ENCODE measurements at places on chromosomes 3 and 15.

DNA sequence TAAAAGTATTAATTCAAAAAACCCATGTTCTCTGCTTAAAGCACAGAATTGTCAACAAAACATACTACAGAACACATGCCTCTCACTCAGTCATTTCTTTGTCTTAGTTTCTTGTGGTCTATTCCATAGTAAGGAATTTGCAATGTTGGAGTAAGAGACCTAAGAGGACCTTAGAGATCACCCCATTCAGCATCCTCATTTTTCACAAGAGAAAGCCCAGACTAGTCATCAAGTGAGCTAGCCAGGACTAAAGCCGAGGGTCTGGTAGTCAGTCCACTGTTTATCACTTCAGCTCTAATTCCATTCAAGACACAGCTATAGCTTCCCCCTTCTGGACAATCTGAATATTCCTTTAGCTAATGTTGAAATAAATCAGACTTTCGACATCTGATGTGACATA, 601.1 kb downstream of the FHIT start:
- no peak for DNase-seq

DNA sequence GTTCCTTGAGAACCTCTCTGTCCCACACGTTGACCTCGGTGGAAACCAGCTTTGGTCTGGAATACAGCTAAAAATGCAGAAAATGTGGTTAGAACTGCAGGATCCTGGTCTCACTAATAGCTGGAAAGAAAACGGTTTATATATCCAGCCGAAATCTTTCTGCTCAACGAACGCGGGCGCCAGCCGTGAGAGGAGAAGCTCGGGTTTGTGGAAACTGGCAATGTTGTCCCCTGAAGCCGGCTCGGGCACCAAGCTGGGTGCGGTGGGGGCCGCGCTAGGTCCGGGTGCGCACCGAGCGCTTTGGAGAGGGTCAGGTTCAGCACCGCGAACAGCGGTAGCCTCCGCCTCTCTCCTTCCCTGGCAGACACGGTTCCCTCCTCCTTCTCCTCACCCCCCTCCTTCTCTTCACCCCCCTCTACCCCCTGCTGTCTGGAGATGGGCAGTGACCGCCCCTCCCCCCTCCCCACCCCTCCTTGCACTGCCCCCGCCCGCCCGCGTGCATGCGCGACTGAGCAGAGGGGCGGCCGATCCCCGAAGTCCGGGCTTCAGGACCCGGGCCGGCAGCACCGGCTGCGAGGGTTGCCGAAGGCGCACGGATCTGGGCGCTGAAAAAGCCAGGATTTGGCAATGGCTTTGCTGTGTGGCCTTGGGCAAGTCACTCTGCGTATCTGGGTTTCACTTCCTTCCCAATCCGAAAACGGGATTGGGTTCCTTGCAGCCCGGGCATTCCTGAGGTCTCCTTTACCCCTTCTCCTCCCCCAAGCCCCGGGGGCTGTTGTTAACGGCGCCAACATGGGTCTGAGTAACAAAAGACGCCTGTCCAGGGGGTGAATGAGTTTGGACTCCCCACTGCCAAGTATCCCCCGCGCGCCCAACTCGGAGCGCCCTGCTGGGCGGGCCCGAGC, at the start of gene SKOR1:
Gene SKOR1, plus strand, starts transcription at position 534 of the 905 bp plus-strand sequence. Its CDS starts 94 bp downstream, at position 628.
- DNase-seq: no peak

GRCh38 chr3:184815046-184815930, 3.3 kb downstream of the VPS8 start:
- DNase-seq: no peak

DNA sequence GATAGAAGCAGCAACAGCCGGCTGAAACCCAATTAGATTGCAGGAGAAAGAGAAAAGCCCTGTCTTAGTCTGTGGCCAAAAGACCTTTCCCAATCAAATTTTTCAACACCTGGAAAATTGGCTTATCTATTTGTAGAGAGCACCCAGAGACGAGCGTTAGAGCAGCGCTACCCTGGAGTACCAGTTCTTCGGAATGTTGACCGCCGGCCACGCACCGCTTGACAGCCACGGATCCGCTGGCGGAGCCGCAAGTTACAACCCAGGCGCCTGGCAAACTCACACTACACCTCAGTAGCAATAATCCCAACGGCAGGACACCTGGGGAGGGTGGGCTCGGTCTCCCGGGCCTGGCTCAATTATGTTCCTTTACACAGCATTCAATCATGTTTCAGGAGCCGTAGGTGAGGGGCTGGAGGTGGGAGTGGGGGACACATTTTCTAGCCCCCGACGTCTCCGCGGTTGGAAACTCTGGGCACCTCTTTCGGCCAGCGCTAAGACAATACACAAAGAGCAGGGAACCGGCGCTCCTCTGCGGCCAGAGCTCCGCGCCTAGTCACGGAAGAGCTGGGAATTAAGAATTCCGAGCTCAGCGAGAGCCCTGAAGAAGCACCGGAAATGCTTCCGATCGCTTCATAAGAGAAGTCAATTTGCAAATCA, 1.2 kb downstream of the MB21D2 start:
- no peak for DNase-seq

- no peak for DNase-seq
Measured at GRCh38 chr15:22904736-22905135, 66.3 kb downstream of the NIPA2 start.
